ENCODE measurements at places on chromosomes 4 and X.

- no peak for DNase-seq
Observed at GRCh38 chrX:152601848-152602616, 35.7 kb upstream of the GABRQ start.

- peak; percentile 46 for DNase-seq
Observed at GRCh38 chr4:244471-244870, 60.8 kb downstream of the ZNF732 start.

DNA sequence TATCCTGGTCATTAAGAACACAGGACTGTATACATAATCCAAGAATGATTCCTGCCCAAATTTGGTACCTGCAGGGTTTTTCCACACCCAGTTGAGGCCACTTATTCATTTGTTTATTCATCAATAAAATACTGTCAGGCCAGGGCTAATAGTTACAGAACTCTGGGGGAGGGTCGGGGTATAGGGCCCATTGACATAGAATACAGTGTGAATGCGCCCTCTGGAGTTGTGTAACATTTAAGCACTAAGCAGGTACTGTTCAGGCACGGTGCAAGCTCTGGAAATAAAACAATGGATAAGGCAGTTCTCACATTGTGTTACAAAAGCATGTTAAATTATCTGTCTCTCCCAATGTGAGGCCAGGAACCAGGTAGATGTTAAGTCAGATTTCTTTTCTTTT lies 30.8 kb upstream of the LRBA start:
- DNase-seq, result peak; percentile 44

DNA sequence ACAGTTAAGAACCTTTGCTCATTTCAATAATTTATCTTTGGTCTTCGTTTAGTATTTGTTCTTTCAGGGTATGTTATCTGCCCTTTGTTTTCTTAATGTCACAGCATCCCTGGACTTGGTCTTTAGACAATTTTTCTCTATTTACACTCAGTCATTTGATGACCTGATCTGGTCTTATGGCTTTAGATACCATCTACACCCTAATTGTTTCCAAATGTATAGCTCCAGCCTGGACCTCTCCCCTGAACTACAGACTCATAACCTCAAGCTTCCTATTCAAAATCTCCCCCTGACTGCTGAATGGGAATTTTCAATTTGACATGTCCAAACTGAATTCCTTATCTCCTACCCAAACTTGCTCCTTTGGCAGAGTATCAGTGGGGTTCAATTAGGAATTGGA lies 3.7 kb upstream of the SUPT20HL2 start:
- DNase-seq, result no peak

DNA sequence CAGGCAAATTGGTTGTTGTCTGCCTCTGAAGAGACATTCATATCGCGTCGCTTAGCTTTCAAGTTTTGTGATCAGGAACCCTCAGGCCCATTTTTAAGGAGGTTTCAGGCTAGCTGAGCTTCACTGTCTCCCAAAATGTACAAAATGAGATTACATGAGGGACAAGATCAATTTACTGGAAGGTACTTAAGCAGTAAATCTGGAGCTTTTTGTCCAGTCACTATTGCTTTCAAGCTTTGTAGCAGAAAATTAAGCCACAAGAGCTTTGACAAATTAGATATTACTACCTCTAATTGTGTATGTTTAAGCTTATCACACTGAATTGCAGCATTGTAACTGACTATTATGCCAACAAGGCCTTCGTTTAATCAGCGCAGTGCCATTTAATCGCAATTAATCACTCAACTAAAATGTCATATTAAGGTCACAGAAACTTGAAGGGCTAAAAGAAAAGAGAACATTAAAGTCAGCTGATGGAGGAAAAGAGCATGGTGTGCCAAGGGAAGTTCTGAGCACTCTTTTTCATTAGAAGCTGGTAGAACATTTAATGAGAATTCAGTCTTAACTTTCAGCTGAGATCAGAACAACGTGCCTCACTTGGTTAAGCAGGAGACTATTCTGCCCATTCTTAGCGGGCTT lies 353.0 kb downstream of the FBXO8 start:
- no peak for DNase-seq

DNA sequence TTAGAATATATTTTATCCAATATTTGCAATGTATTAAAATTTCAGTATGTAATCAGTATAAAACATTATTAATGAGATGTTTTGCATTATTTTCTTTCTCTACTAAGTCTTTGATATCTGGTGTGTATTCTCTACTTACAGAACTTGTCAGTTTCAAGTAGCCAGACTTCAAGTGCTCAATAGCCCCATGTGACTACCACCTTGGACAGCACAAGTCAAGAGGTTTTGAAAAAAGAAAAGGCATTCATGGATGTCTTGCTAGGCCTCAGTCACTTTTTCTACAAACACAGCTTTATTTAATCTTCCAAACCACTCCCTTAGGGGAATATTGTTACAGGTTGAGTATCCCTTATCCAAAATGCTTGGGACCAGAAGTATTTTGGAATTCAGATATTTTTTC lies 189.4 kb downstream of the QDPR start:
- no peak for DNase-seq

DNA sequence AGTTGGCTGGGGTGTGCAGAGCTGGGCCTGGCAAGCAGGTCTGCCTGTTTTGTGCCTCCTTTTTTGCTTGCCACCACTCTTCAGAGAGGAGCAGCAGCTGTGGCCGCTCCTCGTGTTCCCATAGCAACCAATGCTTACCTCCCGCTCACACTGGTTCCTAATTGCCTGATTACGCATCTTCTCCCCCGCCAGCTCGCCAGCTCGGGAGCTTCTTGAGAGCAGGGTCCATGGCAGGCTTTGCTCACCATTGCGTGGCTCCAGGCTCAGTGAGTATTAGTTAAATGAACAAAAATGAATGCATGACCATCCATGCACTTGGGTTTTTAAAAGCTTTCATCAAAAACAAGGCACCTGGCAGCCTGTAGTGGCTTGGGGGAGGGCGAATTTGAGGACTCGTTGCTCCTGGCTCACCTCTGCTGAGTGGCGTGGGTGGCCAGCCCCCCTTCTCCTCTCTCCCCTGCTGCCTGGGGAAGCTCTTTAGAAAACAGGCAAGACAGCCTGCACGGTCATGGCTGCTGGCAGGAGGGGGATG lies 14.2 kb upstream of the PJA1 start:
- DNase-seq, result peak; percentile 63
